Activated T-helper 1 cell treated with anti-CD3 and anti-CD28 coated beads, Interleukin-2, amount 50 U/mL, for 16 hours (primary cell): ENCODE measurements at places on chromosomes 3 and 15.

DNA sequence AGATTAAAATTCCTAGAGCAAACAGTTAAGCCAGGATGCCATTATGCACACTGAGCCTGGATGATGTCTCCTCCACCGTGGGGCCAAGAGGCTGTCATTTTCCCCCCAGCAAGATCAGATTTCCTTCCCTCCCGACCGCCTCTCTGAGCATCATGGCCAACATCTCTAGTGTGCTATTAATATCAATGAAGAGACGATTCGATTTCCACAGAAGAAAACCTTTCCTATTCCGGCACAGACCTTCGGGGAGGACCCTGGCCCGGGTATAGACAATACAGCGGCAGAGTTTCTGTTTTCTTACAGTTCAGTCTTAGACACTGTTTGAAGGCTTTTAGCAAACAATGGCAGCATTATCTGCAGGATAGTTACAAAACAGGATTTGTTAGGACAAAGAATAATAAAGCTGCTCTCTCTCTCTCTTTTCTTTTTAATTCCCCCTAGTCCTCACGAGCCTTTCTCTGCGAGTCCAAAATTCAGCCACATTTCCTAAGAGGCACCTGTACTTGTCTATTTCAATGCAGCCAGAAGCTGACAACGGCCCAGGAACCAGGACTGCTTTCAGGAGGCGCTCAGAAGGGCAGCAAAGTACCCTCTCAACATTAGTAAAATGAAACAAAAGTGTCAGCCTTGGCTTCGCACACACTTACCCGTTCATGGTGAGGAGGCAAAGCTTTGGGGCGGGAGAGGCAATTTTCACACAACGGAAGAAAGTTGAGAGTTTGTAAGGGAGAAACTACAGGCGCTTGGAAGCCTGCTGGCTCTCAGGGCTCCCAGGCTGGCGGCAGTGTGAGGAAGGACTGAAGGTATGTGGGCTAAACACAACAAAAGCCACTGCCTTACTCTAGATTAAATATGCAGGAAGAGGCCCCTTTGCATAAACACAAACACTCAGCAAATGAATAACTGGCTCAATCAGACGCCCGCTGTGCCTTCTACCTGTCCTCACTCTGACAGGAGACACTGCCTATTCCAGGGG, 278.0 kb downstream of the FOXP1 start:
- DNase-seq = no peak

- DNase-seq = no peak
These were observed 503.4 kb upstream of the CBLB start for GRCh38 chr3:106371971-106372805.

GRCh38 chr15:100099976-100100375, 241.8 kb downstream of the ADAMTS17 start:
- DNase-seq = no peak

GRCh38 chr15:48595981-48596380, 49.5 kb downstream of the FBN1 start:
- DNase-seq = no peak

GRCh38 chr15:55108858-55109518, 87.8 kb downstream of the RSL24D1 start:
- peak; percentile 0 for DNase-seq

- DNase-seq = no peak
These were observed 40.7 kb downstream of the RAB6B start for GRCh38 chr3:133855002-133855370.

- DNase-seq = no peak
These were observed 289.7 kb upstream of the TPM1 start for GRCh38 chr15:62752657-62753517.

- no peak for DNase-seq
These were observed 43.6 kb downstream of the C3orf20 start for GRCh38 chr3:14718539-14718938.

GRCh38 chr3:15180042-15180611, 25.9 kb upstream of the CAPN7 start:
- DNase-seq = no peak

DNA sequence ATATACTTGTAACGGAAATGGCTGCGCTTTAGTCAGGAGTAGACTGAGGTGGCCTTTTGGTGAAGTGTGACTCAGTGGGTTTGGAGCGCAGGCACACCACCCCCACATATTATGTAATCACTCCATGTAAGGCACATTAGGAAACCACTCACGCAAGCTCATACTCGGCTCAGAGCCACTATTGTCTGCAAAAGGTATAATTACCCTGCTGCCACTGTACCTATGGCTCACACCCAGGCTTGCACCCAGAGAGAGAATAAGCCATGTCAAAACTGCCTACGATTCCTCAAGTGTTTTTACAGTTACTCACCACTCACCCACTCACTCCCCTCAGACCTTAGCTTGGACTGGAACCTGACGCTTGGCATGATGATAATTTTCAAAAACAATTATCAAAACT, 611.9 kb upstream of the CCDC54 start:
- no peak for DNase-seq

- DNase-seq = no peak
These were observed 103.6 kb downstream of the ARNT2 start for GRCh38 chr15:80507638-80508316.

DNA sequence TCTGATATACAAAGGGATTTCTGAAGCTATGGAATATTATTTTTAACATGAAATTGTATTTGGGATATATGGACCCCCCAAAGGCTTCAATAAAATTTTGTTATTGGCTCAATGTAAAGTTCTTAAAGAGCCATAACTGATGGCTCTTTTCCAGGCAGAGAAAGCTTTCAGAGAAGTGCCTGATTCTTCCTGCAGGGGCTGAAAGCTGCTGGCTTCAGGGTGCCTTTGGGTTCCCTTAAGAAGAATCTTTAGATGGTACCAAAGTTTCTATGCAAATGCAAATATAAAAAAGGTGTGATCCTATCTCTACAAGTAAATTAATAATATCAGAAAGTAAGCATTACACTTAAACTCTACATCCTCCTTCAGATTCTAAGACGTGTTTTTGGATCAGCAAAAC, 72.6 kb downstream of the NR2F2 start:
- no peak for DNase-seq

- DNase-seq = no peak
These were observed 66.3 kb upstream of the LRTM1 start for GRCh38 chr3:54994111-54994513.

DNA sequence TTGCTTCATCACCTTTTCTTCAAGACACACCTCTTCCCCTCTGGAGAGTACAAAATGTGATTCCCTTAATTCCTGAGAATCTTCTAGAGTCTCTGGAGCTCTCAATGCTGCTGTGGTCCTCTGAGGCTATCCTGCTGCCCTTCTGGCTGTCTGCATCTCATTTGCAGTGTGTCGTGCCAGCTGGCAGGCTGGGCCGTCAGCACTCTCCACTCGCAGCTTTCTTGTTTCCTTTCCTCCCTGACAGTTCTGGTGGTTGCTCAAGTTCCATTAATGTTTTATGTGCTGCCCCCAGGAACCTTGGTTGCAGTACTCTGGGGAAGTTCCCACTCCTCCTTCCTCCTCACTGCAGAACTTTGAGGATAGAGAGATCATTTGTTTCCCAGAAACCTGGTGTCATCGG, 210.8 kb upstream of the ROPN1 start:
- no peak for DNase-seq

DNA sequence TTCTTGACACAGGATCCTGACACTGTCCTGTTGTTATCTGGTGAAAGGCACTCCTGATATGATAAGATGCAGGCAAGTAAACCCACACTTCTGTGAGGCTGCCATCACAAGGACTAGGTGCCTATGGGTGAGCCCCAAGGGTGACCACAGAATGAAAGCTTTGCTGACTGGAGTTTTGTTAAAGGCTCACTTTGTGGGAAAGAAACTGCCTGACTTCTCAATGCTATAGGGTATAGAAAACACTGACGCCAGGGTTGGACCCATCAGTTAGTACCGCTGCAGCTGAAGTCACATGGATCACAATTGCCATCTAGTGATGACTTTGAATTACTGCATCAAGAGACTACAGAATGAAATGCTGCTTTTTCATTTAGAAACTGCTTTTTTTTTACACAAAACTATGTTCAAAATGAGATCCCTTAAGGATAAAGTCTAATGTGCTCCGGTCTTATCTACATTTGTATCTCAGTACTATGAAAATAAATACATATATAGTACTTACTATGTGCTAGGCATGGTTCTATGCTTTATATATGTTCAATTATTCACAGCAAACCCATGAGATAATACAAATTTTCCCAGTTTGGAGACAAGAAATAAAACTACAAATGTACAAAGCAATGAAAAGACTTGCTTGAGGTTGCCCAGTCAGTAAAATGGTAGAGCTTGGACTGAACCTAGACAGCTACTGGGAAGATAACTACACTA, 64.2 kb upstream of the CMSS1 start:
- DNase-seq = no peak

DNA sequence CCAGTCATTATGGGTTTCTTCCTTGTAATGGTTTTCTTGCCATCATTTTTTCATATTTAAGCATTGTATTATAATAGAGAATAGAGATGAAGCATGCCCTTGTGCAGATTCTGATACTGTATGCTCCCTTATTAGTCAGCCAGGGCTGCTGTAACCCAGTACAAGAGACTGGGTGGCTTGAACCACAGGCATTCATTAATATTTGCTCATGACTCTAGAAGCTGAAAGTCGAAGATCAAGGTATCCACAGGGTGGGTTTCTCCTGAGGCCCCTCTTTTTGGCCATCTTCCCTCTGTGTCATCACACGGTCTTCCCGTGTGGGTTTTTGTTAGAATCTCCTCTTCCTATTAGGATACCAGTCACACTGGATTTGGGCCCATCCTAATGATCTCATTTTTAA, 74.5 kb downstream of the FOXP1 start:
- DNase-seq = no peak

GRCh38 chr15:83163032-83163431, 44.6 kb downstream of the HDGFL3 start:
- no peak for DNase-seq

GRCh38 chr3:17443142-17443541, 299.3 kb downstream of the TBC1D5 start:
- no peak for DNase-seq

DNA sequence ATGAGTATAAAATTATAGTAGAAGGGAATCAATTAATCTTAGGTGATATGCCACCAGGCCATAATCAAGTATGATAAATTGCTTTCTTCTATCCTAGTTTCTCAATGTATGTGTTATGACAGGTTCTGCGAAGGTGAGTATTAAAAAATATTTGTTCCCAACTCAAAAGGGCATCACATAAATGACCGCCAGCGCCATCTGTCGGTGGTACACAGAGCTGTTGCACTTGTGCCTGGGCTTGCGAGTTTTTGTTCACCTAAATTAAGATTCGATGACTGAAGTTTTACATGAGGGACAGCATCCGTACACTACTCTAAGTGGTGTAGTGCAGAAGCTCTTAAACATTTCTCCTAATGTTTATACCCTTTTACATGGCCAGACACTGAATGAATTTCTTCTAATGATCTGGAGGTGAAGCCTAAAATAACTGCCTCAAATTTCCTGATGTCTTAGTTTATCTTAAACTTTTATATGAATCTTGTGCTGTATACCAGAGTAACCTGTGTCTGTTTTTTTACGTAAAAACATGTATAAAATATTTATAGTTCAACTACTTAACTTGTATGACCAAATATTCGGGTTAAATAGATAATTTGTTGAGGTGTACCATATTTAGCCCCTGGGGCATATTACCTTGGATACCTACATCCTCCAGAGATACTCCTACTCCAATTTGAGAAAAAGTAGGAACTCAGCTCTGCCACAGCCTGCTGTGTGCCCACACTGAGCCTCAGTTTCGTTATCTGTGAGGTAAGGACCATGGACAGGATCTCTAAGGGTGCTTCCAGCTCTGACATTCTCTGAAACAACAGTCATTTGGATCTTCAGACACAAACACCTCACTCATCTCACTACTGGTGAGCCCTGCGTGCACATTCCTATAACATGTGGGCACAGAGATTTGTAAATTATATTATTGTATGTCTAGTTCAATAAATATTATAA, 365.6 kb downstream of the MAGI1 start:
- no peak for DNase-seq

GRCh38 chr3:61058836-61059235, 192.4 kb downstream of the FHIT start:
- no peak for DNase-seq

DNA sequence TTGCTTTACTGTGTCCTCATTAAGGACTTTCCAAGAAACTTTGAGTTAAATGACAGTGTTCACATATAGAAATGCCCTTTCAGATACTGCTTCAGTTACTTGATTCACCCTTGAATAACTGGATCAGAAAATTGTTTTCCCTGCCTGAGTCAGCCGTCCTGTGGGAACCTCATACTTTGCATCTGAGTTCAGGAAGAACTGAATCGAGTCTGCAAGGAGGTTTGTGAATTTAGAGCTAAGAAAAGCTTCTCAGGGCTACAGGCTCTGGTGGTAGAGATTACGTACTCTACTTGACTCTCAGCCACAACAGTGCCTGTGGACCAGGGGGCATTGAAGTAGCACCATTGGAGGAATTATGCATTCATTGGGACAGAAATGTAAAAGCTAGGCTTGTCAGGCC, 252.4 kb upstream of the C2CD4B start:
- no peak for DNase-seq

DNA sequence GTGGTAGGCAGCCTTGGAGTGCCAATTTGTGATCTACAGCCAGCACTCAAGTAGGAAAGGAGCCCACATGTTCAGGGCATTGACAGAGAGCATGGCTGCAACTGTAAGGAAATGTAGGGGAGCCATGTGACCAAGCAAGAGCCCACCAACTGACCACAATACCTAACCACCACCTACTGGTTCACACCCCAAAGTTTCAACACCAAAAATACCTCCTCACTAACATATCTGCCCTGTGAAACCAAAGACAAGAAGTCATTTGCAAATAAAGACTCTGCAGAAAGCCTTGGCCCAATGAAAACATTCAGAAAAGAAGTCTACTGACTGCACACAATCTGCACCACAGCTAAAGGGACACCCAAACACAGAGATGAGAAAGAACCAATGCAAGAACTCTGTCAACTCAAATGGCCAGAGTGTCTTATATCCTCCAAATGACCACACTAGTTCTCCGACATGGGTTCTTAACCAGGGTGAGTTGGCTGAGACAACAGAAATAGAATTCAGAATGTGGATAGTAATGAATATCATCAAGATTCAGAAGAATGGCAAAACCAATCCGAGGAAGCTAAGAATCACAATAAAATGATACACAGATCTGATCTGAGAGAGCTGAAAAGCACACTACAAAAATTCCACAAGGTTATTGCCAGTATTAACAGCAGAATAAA, 40.6 kb downstream of the SLC9C1 start:
- no peak for DNase-seq

GRCh38 chr15:72961346-72961745, 90.9 kb upstream of the NEO1 start:
- DNase-seq = no peak

- no peak for DNase-seq
These were observed 7.8 kb downstream of the CCR5AS start for GRCh38 chr3:46399098-46399497.

GRCh38 chr3:30776186-30776815, 118.2 kb downstream of the GADL1 start:
- no peak for DNase-seq

- no peak for DNase-seq
These were observed 128.4 kb downstream of the CTNNB1 start for GRCh38 chr3:41327718-41328117.

DNA sequence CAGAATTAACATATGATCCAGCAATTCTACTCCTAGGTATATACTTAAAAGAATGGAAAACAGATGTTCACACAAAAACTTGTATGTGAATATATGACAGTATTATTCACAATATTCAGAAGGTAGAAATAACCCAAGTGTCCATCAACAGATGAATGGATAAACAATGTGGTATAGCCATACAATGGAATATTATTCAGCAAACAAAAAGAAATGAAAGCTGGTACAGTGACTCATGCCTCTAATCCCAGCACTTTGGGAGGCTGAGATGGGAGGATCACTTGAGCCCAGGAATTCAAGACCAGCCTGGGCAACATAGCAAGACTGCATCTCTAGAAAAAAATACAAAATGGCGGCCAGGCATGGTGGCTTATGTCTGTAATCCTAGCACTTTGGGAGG, 129.4 kb downstream of the RBPMS2 start:
- DNase-seq = no peak
